ENCODE measurements at places on chromosomes 4 and X.

DNA sequence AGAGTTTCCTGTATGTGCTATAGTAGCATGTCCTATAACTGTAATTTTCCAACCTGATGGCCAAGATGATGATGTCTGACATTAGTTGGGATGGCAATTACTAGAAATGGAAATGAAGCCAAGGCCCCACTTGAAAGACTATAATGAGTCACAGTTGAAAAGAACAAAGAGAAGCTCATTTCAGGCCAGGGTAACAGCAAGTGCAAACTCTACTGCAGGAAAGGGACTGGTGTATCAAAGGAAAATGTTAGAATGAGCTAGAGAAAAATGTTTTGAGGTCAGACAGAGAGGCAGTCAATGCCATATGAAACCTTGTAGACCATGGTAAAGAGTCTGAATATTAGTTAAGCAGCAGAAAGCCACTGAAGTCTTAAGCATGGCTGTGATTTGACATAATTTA lies 146.2 kb upstream of the SH3RF1 start:
- no peak for DNase-seq

DNA sequence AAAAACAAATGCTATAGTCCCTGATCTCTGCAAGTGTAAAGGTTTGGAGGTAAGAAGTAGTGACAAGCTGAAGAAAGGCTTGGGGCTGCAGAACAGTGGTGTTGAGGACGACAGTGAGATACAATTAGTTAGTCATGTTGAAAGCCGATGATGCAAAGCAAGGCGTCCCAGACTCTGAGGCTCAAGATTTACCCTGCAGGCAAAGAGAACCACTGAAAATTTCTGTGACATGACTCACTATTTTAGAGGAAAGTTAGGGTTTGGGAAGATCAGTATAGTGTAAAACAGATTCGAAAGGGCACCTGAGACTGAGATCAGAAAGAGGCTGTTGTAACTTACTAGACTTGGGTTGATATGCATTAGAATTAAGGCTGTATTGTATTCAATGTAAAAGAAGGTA lies 281.3 kb upstream of the FTHL17 start:
- DNase-seq = peak; percentile 66

GRCh38 chrX:41029332-41029731 lies 55.9 kb upstream of the USP9X start:
- no peak for DNase-seq

- DNase-seq = peak; percentile 44
These were observed 345.8 kb upstream of the CASK start for GRCh38 chrX:42269186-42269585.

DNA sequence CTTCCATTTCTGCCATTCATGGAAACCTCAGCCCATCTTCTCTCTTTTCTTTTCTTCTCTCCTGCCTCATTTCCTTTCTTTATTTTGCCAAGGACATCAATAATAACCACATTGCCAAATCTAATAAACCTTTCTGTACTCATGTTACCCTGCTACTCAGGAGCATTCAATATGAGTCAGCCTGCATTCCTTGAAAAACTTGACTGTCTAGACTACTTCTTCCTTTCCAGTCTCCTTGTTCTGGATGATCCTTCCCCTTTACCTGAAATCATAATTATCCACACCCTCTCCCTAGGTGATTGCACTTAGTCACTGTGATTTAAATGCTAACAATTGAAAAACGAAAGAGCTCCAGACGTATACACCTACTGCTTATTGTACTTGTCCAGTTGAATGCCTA lies 253.2 kb upstream of the CENPE start:
- no peak for DNase-seq

GRCh38 chr4:137451172-137451825 lies 81.0 kb downstream of the PCDH18 start:
- DNase-seq = no peak

- peak; percentile 68 for DNase-seq
These were observed 47.0 kb downstream of the SNX25 start for GRCh38 chr4:185256446-185256845.

DNA sequence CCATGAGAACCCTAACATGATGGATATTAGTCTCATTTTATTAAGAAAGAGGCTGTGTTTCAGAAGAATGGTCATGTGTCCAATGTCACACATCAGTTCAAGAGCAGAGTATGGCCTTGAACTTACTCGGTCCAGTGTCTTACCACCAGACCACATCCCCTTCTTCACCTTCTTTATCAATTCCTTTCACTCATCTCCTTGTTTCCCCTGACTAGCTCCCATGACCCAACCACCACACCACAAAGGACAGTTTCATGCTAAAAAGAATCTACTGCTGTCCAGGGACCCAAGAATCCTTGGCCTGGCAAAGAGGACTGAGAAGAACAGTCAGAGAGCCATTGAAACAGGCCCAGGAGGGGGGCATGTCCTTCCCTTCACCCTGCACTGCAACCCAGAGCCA lies 33.6 kb upstream of the MSN start:
- DNase-seq = no peak

- DNase-seq = peak; percentile 18
These were observed 122.0 kb upstream of the PUDP start for GRCh38 chrX:7269991-7270390.

GRCh38 chr4:53730031-53730805 lies 138.9 kb upstream of the LNX1 start:
- DNase-seq = peak; percentile 25

DNA sequence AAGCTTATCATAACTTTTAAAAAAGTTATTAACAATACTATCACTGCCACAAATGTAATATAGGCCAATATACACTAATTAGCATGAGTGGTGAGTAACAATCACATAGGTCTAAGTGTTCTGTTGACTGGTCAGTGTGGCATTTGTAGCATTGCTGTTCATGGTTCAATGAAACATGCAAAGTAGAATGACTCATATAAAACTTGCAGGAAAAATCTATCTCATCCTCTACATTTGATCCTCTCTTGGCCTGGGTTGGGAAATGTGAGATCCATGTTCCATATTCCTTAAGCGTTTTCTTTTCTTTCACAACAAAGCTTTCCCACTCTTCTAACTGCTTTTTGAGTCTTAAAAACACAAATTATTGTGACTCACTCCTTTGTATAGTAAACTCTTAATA lies 1418.7 kb downstream of the FSTL5 start:
- no peak for DNase-seq

DNA sequence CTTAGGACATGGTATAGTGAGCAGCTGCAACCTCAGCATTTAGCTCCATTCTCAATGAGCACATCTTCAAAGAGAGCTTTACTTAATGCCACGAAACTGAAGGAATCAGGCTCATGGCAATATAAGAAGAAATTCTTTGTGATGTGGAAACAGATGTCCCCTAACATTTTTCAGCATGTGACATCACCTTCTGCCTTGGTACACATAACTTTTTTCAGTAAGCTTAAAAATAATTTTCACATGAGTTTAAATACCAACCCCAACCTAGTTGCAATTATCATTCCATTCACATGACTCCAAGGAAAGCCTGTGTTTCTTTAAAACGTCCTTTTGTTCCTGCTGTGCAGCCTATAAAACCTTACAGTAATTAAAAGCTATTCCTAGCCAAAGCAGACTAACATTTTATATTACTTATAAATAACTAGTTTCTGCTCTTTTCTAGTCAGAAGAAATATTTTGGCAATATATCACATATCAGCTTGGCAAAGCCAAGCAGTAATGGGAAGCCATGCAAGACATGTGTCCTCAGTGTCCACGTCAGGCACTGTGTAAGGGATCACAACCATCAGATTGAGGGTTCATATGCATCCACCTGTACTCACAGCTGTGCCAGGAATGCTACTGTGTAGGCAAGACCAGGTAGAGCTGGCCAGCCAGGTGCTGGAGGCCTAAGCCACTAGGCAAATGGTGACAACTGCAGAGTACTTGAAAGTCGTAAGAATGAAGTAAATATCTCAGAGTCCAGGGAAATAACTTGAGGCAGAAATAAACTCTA lies 466.6 kb downstream of the INPP4B start:
- peak; percentile 96 for DNase-seq

DNA sequence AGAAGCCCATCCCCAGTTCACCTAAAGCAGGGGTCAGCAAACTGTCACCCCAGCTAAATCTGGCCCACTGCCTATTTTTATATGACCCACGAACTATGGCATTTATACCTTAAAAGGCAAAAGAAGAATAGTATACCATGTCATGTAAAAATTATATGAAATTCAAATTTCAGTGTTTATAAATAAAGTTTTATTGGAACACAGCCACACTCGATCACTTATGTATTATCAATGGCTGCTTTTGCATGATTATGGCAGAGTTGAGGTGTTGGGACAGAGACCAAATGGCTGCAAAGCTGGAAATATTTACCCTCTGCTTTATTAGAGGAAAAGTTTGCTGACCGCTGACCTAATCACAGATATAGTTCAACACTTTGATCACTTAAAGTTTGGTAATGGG lies 59.2 kb upstream of the GATB start:
- no peak for DNase-seq

- peak; percentile 88 for DNase-seq
These were observed 984.9 kb upstream of the INTU start for GRCh38 chr4:126647756-126648397.

GRCh38 chr4:40309250-40309774 lies 25.8 kb upstream of the CHRNA9 start:
- DNase-seq = peak; percentile 81

- DNase-seq = peak; percentile 43
These were observed 98.9 kb downstream of the HPGD start for GRCh38 chr4:174423257-174423944.

All from fibroblast of upper back skin (primary cell).